ENCODE measurements at places on chromosomes 3 and 15. TPM values are rescaled to one million over a fixed set of nuclear protein-coding genes. Genes with fewer than 3 reads are reported as not detected.

RASGRP1 gene
- total RNA-seq: 110 TPM

GTF2E1 gene
- total RNA-seq: 25.3 TPM

DNAH12 gene
- total RNA-seq: not detected

ANKRD63 gene
- not detected for total RNA-seq

KBTBD13 gene
- total RNA-seq: not detected
